Stimulated activated CD4-positive, alpha-beta T cell treated with anti-CD3 and anti-CD28 coated beads, Interleukin-1b, Interleukin-23, amount 100 ng/mL, for 48 hours (primary cell): ENCODE measurements at places on chromosomes 1 and 21.

DNA sequence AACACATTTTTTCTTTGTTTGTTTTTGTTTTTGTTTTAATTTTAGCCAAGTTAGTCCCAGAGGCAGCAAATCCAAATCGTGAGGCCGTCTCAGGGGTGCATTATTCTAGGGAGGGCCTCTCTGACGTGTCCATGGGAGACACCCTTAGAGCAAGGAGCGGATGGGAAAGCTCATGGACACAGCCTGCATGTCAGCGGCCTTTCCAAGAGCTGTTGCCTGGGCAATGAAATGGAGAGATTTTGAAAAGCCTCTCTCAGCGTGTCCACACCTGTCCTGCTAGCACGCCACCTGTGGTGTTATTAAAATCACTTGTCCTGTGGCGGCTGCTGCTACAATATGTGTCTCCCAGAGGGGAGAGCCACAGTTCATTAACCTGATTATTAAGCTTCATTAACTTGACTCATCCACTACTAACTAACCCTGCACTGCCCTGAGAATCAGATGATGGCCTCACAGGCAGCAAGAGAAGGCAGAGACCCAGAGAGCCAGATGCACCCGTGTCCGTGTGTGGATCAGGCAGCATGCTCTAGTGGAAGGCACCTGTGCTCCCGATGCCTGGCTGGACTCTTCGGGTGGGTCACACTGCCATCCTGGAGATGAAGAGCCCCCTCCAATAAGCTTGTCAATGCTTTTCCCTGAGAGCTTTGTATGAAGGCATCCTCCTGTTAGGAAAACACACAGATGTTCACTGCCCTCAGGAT lies 133.3 kb downstream of the PGBD5 start:
- DNase-seq, result no peak

GRCh38 chr1:115116512-115116911 lies 27.2 kb upstream of the TSPAN2 start:
- no peak for DNase-seq

DNA sequence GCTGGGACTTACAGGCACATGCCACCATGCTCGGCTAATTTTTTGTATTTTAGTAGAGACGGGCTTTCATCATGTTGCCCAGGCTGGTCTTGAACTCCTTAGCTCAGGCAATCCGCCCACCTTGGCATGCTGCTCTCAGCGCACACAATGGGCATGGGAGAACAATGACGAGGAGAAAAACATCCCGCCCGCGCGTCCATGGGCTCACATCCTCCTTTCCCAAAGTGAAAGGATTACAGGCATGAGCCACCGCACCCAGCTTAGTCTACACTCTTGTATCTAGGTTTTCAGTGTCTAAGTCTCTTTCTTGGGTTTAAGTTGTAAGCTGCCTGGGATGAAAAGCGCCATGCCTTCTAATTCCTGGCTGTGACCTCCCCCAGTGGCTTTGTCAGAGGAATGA lies 37.9 kb downstream of the CDK18 start:
- no peak for DNase-seq

- DNase-seq, result no peak
Measured at GRCh38 chr1:59438058-59438560, 141.2 kb downstream of the FGGY start.

- no peak for DNase-seq
Measured at GRCh38 chr1:3271866-3272265, 182.6 kb upstream of the ARHGEF16 start.

GRCh38 chr1:78606274-78606673 lies 14.0 kb upstream of the IFI44L start:
- no peak for DNase-seq

GRCh38 chr1:9234223-9235095 lies at the start of gene H6PD:
H6PD (plus strand) TSS chr1:9234774; CDS start chr1:9244935, 10,161 bp downstream.
- peak; percentile 62 for DNase-seq

GRCh38 chr1:22903113-22903512 lies 69.6 kb downstream of the LACTBL1 start:
- no peak for DNase-seq

DNA sequence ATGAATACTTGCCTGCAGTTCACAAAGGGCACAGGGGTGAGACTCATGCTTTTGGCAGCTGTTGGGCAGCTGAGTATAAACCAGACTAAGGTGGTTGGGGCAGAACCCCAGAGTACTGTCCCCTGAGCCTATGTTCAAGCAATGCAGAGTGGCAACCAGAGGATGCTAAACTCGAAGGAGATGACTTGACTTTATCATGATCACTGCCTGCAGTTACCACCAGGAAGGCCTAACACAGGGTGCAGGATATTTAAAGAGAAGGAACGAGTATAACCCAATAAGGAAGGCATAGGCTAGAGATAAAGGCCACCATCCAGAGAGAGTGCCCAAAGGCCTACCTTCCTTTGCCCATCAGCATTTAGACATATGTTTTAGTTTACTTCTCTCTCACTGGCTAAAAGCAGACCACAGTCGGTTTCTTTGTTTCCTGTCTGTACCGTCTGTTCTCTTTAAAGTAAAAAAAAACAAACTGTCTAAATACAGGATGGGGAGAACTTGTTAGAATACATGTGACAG lies 83.3 kb downstream of the MPZL1 start:
- peak; percentile 39 for DNase-seq

DNA sequence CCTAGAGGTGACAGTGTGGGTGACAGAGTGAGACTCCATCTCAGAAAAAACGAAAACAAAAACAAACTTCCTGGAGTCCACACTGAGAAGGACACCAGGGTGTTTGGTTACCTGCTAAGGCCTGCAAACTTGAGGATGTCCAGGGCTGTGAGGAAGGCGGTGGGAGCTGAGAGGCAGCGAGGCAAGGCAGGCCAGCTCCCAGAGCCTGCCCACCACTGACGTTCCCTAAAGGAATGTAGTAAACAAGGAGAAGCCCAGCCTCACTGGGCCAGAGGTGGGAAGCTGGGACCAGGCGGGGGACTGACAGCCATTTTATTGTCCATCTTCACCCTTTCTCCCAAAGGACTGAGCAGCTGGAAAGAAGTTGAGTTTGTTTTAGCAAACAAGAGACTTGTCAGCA lies 24.1 kb downstream of the SHISA4 start:
- no peak for DNase-seq

GRCh38 chr1:41313661-41314131 lies 47.5 kb upstream of the FOXO6 start:
- DNase-seq, result no peak

DNA sequence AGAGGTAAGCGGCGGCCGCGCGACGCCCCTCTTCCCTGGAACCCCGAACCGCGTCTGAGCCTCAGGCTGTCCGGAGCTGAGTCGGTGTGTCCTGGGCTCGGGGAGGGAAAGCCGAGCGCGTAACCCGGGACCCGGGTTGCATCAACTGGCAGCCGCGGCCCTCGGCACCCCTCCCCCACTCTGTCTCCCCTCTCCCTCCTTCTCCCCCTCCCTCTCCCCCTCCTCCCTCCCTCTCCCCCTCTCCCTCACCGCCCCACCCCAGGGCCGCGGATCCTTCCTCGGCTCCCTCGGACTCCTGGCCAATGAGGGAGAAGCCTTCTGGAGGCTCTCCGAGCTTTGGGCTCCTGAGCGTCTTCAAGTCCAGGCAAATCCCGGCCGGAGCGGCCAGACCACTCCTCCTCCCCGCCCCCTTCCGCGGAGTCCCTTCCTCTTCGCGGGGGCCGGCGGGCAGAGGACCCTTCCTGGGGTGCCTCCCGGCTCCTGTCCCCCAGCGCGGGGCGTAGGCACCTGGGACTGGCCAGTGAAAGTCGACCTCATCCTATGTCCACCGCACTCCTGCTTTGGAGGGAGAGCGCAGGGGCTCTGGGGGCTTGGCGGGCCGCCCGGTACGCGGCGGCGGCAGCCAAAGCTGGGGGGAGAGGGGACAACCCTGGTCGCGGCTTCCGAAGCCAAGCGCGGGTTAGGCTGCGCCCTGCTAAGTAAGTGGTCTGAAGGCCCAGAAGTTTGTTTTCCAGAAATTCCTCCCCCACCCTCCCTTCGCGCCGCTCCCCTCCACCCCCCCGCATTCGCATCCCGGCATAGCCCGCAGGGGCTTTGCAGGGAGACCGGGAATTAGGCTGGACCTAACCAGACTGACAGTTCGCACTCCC lies 850 bp downstream of the SESN2 start:
- DNase-seq, result peak; percentile 30

- DNase-seq, result no peak
Measured at GRCh38 chr1:147611586-147611985, 58.7 kb downstream of the ACP6 start.

DNA sequence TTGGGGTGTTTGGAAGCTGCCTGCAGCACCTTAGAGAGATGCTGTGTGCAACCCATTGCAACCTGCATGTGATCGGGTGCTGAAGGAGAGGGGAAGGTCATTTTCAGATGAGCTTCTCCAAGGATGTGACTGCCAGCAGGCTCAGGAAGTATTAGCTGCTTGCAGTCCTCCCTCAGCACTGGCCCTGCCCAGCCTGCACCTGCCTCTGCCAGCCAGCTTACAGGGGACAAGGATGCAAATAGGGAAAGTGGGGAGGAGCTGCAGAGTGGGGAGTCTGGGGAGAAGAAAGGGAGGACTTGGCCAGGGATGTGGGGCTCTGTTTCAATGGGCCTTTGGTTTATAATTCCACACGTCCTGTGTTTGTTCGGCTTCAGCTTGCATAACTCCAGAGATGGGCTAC lies 254.5 kb downstream of the RRAGC start:
- DNase-seq, result no peak

- no peak for DNase-seq
Measured at GRCh38 chr21:41009398-41010100, 158.4 kb upstream of the BACE2 start.

GRCh38 chr1:200409203-200409760 lies 554 bp downstream of the ZNF281 start:
- peak; percentile 33 for DNase-seq

DNA sequence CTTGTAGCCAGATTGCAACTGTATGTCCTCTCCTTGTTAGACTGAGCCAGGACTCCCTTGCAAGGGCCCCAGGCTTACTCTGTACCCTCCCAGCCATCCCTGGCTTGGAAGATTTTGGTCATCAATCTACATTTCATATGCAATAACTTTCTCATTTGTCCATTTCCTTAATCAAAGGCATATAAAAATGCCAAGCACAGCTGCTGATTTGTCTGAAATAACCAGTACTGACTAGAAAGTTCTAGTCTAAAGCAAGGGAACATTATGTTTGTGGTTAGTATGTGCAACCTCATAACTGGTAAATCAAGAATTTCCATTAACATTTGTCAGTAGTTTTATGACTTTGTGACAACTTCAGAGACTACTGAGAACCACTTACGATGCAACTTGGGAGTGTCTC lies 370.2 kb downstream of the ST6GALNAC3 start:
- DNase-seq, result no peak

DNA sequence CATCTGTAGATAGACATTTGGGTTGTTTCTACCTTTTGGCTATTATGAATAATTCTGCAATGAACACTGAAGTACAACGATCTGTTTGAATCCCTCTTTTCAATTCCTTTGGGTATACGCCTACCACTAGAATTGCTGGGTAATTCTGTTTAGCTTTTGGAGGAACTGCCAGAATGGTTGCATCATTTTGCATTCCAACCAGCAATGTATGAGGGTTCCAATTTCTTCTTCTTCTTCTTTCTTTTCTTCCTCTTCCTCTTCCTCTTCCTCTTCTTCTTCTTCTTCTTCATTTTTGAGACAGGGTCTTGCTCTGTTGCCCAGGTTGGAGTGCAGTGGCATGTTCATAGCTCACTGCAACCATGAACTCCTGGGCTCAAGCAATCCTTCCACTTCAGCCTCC lies 13.8 kb upstream of the THEM5 start:
- DNase-seq, result no peak

DNA sequence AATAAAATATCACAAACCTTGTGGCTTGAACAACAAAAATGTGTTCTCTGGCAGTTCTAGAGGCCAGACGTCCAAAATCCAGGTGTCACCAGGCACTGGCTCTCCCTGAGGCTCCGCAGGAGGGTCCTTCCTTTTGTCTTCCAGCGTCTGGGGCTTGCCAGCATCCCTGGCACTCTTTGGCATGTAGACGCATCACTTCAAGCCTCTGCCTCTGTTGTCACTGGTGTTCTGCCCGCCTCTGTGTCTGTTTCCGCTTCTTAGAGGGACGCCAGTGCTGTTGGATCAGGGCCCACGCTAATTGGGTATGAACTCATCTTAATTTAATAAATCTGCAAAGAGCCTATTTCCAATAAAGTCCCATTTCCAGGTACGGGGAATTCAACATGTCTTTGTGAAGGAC lies 273.7 kb upstream of the C1orf174 start:
- no peak for DNase-seq

DNA sequence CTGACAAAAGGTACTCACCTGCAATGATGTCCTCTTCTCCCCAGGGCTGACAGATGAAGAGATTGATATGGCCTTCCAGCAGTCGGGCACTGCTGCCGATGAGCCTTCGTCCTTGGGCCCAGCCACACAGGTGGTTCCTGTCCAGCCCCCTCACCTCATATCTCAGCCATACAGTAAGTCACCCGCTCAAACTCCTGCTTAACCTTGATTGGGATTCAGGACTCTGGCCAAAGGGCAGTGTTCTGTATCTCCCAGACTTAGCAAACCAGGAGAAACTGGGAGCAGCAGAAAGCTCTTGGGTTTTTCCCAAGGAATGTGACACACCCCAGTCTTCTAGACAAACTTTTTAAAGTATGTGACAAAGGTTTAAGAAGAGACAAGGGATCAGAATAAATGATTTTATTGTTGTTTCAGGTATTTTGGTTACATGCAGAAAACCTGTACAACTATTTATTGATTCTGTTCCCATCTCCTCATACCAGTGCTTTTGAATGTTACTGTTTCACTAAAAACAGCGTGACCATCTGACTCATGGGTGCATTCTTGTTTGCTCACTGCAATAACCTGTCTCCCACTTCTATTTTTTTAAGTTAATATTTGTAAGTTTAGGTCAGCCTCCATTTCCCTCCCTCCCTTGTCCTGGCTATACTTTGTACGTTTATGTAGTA lies 124.6 kb downstream of the PEX14 start:
- DNase-seq, result no peak

- no peak for DNase-seq
Measured at GRCh38 chr1:226723657-226724532, 15.2 kb downstream of the ITPKB start.

- DNase-seq, result no peak
Measured at GRCh38 chr1:179353546-179353945, 12.2 kb upstream of the AXDND1 start.

GRCh38 chr1:70778934-70779333 lies 268.7 kb downstream of the PTGER3 start:
- no peak for DNase-seq

DNA sequence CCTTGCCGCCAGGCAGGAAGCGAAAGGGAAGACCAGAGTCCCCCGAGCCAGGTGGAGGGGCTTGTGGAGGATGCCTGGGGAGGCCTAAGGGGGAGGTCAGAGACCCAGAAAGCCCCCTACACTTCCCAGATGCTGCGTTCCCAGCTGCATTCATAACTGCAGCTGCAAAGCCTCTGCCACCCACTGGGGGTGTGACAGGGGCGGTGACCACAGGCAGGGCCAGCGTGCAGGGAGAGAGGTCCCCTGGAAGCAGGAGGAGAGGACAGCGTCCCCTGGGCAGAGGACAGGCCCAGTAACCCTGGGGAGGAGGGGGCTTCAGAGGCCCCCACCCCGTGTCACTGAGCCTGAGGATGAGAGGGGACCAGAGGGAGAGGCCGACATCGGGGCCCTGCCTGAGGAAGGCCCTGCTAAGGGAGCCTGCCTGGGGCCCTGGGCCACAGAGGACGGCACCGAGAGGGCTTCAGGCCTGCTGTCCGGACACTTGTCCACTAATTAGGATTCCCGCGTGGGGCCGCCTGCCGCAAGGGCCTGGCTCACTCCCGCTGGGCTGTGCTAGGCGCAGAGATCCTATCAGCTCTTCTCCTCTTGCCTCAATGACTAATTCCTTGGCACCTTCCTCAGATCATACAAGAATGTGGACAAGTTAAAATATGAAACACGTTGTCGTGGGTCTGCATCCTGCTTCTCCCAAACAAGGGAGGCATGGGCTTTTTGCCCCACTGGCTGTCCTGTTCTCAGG lies 49.1 kb upstream of the CCDC27 start:
- DNase-seq, result no peak

GRCh38 chr1:181947441-181947840 lies 114.1 kb downstream of the ZNF648 start:
- DNase-seq, result no peak
